Psoas muscle (tissue), 8 donors: ENCODE measurements at places on chromosomes 1 and 21. TPM values are rescaled to one million over a fixed set of nuclear protein-coding genes. Genes with fewer than 3 reads are reported as not detected.

GRCh38 chr1:167602840-167603239 lies 27.2 kb upstream of the RCSD1 start:
- no peaks in the 10 kb centered on the region for H3K36me3 ChIP-seq
- H3K4me3 ChIP-seq: no peak overlapping the region
- H3K27ac ChIP-seq: no peak overlapping the region
- H3K4me1 ChIP-seq: peaks cover 24% of the 10 kb centered on the region
- DNase-seq: no peak
- H3K27me3 ChIP-seq: no peaks in the 10 kb centered on the region

The C1orf210 gene
- total RNA-seq: not detected

- H3K4me3 ChIP-seq: no peak overlapping the region
- H3K4me1 ChIP-seq: no peaks in the 10 kb centered on the region
- peaks cover 2% of the 10 kb centered on the region for H3K27me3 ChIP-seq
- H3K27ac ChIP-seq: no peak overlapping the region
- DNase-seq: no peak
- no peaks in the 10 kb centered on the region for H3K36me3 ChIP-seq
These were observed 120.5 kb downstream of the TMEM53 start for GRCh38 chr1:44553771-44554170.

- no peak overlapping the region for H3K4me3 ChIP-seq
- H3K4me1 ChIP-seq: no peaks in the 10 kb centered on the region
- no peaks in the 10 kb centered on the region for H3K27me3 ChIP-seq
- H3K36me3 ChIP-seq: no peaks in the 10 kb centered on the region
- no peak overlapping the region for H3K27ac ChIP-seq
These were observed 51.1 kb downstream of the ZNF326 start for GRCh38 chr1:90045853-90046563.

- DNase-seq: no peak
- no peak overlapping the region for H3K27ac ChIP-seq
- H3K4me3 ChIP-seq: no peak overlapping the region
- H3K36me3 ChIP-seq: no peaks in the 10 kb centered on the region
- H3K27me3 ChIP-seq: no peaks in the 10 kb centered on the region
These were observed 202.3 kb upstream of the BRINP3 start for GRCh38 chr1:190679983-190680382.

The SRRM1 gene
- total RNA-seq: 63.0 TPM

GRCh38 chr1:31373897-31374486 lies 1.1 kb upstream of the FABP3 start:
- H3K36me3 ChIP-seq: no peaks in the 10 kb centered on the region
- H3K27me3 ChIP-seq: no peaks in the 10 kb centered on the region
- peak overlapping the region; percentile 96 for H3K27ac ChIP-seq
- DNase-seq: no peak
- H3K4me1 ChIP-seq: peaks cover 35% of the 10 kb centered on the region
- peak overlapping the region; percentile 70 for H3K4me3 ChIP-seq

DNA sequence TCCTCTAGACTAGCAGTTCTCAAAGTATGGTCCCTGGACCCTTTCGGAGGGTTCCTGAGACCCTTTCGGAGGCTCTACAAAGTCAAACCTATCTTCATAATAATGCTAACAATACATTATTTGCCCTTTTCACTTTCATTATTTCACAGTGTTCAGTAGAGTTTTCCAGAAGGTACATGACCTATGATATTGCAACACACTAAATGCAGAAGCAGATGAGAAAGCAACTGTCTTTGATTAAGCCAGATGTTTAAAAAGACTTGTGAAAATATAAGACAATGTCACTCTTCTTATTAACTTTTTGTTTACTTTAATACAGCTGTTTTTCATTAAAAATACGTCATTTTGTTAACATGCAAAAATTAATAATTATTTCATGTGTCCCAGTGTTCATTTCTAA lies 5.8 kb downstream of the KCNJ10 start:
- H3K36me3 ChIP-seq: no peaks in the 10 kb centered on the region
- H3K4me3 ChIP-seq: no peak overlapping the region
- no peak overlapping the region for H3K27ac ChIP-seq
- no peaks in the 10 kb centered on the region for H3K4me1 ChIP-seq
- DNase-seq: no peak
- no peaks in the 10 kb centered on the region for H3K27me3 ChIP-seq

DNA sequence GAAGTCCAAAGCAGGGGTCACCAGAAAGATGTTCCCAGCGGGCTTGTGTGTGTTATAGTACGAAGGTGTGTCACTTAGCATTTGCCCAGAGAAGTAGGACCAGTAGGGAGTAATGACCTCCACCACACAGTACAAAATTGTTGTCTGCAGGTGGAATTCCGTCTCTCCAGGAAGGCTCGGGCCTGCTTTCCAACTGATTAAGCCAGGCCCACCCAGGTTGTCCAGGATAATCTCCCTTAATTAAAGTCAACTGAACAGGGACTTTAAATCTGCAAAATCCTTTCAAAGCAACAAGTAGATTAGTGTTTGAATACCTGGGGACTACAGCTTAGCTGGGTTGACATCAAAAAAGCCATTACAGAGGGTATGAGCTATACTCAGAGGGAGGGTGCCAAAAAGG lies 131.3 kb downstream of the BACH1 start:
- H3K36me3 ChIP-seq: no peaks in the 10 kb centered on the region
- H3K4me1 ChIP-seq: no peaks in the 10 kb centered on the region
- H3K27me3 ChIP-seq: no peaks in the 10 kb centered on the region
- no peak overlapping the region for H3K4me3 ChIP-seq

DNA sequence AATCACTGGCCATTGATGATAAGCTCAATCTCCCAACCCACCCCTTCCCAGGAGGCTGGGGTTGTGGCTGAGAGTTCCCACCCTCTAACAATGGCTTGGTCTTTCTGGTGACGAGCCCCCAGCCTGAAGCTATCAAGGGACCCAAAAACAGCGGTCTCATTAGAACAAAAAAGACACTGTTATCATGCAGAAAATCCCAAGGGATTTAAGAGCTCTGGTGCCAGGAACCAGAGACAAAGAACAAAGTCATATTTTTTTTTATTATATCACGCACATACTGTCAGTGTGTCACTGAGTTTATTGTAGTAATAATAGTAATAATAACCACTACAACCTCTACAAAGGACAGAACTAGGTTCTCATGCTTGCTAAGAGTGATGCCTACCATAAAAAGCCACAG lies 43.9 kb downstream of the CCDC185 start:
- no peak for DNase-seq
- H3K4me1 ChIP-seq: no peaks in the 10 kb centered on the region
- no peaks in the 10 kb centered on the region for H3K27me3 ChIP-seq
- no peak overlapping the region for H3K4me3 ChIP-seq
- no peaks in the 10 kb centered on the region for H3K36me3 ChIP-seq
- H3K27ac ChIP-seq: no peak overlapping the region

DNA sequence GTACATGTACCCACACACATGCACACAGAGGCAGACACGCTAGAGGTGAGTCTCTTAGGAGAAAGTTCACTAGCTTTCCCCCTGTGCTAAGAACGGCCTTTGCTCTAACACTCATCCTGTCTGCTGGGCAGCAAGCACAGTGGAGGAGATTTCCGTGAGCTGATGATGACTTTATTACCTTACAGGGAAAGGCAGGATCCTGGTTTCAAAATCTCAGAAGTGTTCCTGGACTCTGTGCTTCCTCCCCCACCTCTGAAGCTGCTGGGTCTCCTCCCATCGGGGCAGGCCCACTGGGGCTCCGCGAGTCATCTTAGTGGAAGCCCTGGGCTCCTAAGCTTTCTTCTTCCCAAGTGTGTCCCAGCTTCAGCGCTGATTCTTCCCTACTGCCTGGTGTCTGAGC lies 2.7 kb downstream of the FAM3B start:
- no peak overlapping the region for H3K27ac ChIP-seq
- no peaks in the 10 kb centered on the region for H3K36me3 ChIP-seq

The CLIC6 gene
- 35.5 TPM for total RNA-seq

The AADACL3 gene
- not detected for total RNA-seq

The CTSK gene
- total RNA-seq: 6.3 TPM

DNA sequence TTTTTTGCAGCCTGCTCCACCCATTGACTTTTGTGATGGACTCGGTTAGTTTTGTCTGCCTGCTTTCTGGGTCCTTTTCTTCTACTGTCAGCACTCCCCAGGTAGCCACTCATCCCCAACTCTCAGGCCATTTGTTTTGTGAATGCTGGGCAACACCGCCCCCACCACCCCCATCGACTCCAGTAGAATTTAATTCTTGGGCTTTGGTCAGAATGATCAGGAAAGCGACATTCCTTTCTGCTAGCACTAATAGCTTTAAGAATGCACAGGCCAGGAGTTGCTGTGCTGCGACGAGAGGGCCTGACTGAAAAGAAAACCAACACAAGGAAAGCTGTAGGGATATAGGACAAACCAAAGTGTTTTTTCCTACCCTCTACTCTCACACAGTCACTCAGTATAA lies 144.4 kb downstream of the CDC7 start:
- DNase-seq: no peak
- no peaks in the 10 kb centered on the region for H3K4me1 ChIP-seq
- H3K36me3 ChIP-seq: no peaks in the 10 kb centered on the region

The TMEM54 gene
- total RNA-seq: 5.1 TPM

DNA sequence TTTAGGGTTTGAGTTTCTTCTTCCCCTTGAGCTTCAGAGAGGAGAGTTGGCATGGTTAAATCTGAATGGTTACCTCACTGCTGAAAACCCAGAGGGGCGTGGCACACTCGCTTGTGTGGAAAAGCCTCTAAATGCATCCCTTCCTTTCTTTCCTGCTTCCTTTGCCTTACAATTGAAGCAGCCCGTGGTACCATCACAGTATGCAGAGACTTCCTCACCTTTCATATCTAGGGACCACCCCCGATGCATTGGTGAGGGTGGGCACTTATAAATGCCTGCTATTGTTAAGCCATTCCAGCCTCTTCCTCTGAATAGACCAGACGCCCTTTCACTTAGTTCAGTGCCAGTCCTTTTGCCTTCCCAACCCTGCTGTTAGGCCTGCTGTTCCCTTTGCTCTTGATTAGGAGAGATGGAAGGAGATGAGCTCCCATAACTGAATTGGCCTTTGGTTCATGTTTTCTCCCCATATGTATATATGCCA lies 21.9 kb upstream of the LAX1 start:
- peaks cover 20% of the 10 kb centered on the region for H3K4me1 ChIP-seq
- H3K36me3 ChIP-seq: peaks cover 13% of the 10 kb centered on the region
- H3K27me3 ChIP-seq: no peaks in the 10 kb centered on the region
- DNase-seq: no peak
- no peak overlapping the region for H3K27ac ChIP-seq
- no peak overlapping the region for H3K4me3 ChIP-seq

GRCh38 chr1:247854899-247855545 lies 2.0 kb upstream of the TRIM58 start:
- no peak overlapping the region for H3K27ac ChIP-seq
- no peak overlapping the region for H3K4me3 ChIP-seq
- H3K36me3 ChIP-seq: no peaks in the 10 kb centered on the region
- H3K4me1 ChIP-seq: no peaks in the 10 kb centered on the region
- peaks cover 12% of the 10 kb centered on the region for H3K27me3 ChIP-seq
- no peak for DNase-seq

DNA sequence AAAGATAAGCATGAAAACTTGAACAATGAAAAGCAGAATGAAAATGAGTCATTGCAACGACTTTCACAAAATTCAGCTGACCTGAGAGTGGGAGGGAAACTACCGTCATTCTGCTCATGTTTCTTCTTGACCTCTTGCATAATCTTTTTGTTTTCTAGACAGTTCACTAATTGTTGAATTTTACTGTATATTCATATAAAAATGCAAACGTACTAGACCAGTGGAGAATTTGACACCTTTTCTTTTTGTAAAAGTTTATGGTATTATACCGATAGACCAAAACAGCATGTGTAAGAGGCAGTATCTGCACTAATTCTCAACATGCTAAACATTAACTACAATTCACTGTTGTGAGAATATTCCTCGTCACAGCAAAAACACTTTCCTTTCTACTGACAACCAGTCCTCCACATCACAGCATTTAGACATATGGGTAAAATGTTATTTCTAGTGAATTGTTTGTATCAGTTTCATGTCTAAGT lies 137.8 kb downstream of the GREM2 start:
- no peak for DNase-seq
- H3K4me3 ChIP-seq: no peak overlapping the region
- H3K4me1 ChIP-seq: no peaks in the 10 kb centered on the region
- no peaks in the 10 kb centered on the region for H3K27me3 ChIP-seq

DNA sequence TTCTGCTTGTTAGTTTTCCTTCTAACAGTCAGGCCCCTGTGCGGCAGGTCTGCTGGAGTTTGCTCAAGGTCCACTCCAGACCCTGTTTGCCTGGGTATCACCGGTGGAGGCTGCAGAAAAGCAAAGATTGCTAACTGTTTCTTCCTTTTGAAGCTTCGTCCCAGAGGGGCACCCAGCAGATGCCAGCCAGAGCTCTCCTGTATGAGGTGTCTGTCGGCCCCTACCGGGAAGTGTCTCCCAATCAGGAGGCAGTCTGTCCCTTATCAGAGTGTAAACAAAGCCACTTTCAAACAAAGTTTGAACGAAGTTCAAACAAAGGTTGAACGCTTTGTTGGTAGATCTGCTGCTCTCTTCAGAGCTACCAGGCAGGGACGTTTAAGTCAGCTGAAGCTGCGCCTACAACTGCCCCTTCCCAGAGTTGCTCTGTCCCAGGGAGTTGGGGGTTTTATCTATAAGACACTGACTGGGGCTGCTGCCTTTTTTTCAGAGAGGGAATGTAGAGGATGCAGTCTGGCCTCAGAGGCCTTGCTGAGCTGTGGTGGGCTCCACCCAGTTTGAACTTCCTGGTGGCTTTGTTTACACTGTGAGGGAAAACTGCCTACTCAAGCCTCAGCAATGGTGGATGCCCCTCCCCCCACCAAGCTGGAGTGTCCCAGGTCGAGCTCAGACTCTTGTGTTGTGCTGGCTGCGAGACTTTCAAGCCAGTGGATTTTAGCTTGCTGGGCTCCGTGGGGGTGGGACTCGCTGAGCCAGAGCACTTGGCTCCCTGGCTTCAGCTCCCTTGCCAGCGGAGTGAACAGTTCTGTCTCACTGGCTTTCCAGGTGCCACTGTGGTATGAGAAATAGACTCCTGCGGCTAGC lies 401.8 kb downstream of the SRGAP2C start:
- DNase-seq: no peak
- no peaks in the 10 kb centered on the region for H3K4me1 ChIP-seq
- no peak overlapping the region for H3K4me3 ChIP-seq
- no peak overlapping the region for H3K27ac ChIP-seq

DNA sequence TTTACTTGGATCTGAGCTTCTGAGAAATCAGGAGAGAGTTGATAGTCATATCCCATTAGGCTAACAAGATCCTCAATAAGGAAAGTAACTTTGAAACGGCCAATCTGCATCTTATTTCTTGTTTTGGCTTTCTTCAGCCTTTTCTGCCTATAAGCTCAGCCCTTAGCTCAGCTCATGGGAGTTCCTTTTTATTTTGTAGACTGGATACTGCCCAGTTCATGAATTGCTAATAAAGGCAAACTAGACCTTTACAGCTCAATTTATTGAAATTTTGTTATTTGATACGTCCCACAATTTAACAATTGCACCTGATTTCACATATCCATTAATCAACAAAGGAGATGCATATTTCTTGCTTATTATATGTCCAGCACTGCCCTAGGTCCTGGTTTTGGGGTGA lies 22.7 kb downstream of the NENF start:
- DNase-seq: no peak
- no peak overlapping the region for H3K27ac ChIP-seq
- no peak overlapping the region for H3K4me3 ChIP-seq
- H3K36me3 ChIP-seq: no peaks in the 10 kb centered on the region
